ENCODE measurements at places on chromosomes 2 and 18.

DNA sequence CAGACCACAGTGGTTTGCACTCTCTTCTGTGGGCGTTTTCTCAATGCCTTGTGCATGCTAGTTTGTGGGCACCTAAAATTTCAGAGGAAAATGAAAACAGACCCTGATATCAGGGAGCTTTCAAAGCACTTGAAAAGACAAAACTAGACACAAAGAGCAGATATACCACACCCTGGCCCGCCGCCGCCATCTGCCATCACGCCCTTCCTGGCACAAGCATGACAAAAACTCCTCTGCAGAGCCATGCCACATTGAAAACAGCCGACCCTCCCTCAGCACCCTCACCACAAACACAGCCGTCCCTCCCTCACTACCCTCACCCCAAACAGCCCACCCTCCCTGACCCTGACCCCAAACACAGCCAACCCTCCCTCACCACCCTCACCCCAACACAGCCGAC lies 84.8 kb upstream of the RAB6C start:
- DNase-seq = no peak

DNA sequence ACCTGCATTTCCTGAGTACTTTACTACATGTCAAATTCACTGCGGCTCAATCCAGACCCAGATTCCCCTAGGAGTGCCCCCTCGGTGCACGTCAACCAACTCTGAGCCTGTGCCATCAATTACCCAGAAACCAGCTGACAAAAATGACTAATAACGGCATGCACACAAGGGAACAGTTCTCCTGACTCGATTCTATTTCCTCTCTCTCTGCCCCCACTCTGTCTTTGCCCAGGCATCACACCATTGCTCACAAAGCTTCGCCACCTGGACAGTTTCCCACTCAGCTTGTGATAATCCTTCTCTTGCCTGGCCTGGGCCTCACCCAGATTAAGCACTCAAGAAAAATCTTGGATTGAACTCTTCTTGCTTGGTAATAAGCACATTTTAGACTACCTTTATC lies 115.3 kb upstream of the NDUFV2 start:
- no peak for DNase-seq

DNA sequence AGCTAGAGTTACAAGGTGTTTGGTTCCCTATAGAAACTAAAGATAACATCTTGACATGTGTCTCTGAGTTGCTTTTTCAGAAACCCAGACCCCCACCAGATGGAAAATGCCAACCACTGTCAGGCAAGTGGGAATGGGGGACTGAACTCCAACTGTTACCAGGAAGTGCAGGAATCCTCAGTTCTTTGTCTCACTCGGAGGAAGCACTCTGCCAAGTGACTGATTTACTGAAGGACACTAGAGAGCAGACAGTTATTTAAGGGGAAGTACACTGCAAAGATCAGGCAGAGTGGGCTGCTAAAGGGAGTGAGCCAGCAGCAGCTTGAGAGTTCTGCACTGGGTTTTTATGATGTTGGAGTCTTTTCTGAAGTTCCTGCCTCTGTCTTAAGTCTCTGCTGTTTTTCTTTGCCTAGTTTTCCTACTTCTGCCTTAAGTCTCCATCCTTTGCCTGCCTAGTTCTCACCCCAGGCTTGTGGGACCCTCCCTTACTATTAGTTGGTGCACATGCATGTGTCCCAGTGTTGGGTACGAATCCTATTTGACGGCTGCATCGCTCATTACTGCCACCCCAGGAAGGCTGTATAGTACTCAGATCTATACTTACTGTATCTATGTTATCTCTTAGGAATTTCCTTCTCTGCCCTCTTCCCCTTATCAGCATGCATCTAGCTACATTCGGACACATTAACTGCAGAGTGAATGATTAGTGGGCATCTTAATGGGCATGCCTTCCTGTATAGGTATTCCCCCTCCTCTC lies 97.1 kb downstream of the TEX51 start:
- DNase-seq = no peak

- no peak for DNase-seq
These were observed 102.6 kb downstream of the VSNL1 start for GRCh38 chr2:17643031-17643615.

- no peak for DNase-seq
These were observed 94.1 kb downstream of the FHOD3 start for GRCh38 chr18:36391426-36392145.

DNA sequence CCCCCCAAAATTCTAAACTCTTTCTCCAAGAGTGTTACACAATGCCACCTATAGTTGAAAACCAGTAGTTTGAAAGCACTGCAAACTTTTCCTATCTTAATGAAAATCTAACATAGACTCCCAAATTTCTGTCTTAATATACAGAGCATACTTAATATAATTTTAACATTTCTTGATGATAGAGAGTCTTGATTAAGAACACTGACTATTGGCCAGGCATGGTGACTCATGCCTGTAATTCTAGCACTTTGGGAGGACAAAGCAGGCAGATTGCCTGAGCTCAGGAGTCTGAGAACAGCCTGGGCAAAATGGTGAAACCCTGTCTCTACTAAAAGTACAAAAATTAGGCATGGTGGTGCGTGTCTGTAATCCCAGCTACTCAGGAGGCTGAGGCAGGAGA lies 34.2 kb downstream of the ASXL2 start:
- no peak for DNase-seq

- no peak for DNase-seq
These were observed 1621.3 kb downstream of the SUCLG1 start for GRCh38 chr2:82837588-82838304.

- DNase-seq = no peak
These were observed 28.4 kb downstream of the E2F6 start for GRCh38 chr2:11437602-11438001.

DNA sequence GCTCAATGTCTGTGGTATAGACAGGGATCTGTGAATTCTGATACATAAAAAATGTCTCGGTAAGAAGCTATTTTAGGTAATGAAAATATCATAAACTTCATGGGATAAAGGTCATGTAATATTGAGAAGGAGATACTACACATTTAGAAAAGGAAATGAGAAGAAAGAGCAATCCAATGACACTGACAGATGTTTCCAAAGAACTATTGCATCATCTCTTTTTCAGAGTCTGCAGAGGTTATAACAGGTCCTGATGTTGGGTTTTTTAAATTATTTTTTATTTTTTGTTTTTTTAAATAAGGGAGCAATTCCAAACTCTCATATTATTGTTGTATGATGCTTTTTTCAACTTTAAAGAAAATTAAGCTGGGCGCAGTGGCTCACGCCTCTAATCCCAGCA lies 176.9 kb downstream of the KCNH7 start:
- DNase-seq = no peak

DNA sequence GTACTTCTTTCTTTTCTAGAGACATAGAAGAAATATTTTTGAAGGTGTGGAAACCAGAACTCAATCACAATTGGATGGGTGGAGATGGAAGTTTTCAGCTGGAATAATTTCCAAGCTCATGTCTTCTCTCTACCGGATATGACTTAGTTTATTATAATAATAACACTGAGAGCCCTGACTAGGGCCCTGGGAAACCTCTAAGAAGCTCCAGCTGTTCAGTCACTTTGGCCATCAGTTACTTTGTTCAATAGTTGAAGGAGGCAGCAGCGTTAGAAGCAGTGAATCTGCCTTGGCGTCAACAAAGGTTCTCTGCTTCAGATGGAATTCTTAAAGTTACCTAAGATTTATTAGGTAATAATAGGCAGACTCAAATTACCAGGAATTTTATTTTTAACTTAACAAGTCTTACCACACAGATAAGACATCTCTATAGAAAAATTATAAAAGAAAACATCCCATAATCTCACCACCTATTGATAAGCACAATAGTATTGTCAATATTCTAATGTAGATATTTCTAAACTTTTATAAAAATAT lies 293.8 kb upstream of the CHAC2 start:
- no peak for DNase-seq

GRCh38 chr2:140814141-140814540 lies 1316.7 kb downstream of the LRP1B start:
- no peak for DNase-seq

Data from activated naive CD4-positive, alpha-beta T cell treated with anti-CD3 and anti-CD28 coated beads, Interleukin-2, amount 50 U/mL, for 16 hours (primary cell).